ENCODE measurements at places on chromosomes 11 and 22. TPM values are rescaled to one million over a fixed set of nuclear protein-coding genes. Genes with fewer than 3 reads are reported as not detected.

Gene CYTH4
- total RNA-seq, result 8.0 TPM

Gene PNPLA5
- not detected for total RNA-seq

Gene CSKMT
- 7.5 TPM for total RNA-seq

Gene RIN1
- 2.2 TPM for total RNA-seq

Gene MUC5B
- total RNA-seq, result not detected

Gene AMPD3
- total RNA-seq, result 3.4 TPM

Gene C11orf16
- total RNA-seq, result not detected

Gene ZNF202
- total RNA-seq, result 6.2 TPM

Gene SRRD
- total RNA-seq, result 14.5 TPM

Gene RASD2
- total RNA-seq, result 3.5 TPM

Gene WNT7B
- total RNA-seq, result not detected

Gene MMP27
- not detected for total RNA-seq

Gene PNPLA3
- total RNA-seq, result 0.32 TPM

Gene ROM1
- total RNA-seq, result 6.0 TPM

Gene MS4A12
- total RNA-seq, result not detected

Gene PATE4
- not detected for total RNA-seq

Gene FERMT3
- total RNA-seq, result 7.8 TPM

Data from cardiac septum (tissue), 1 donor.